ENCODE measurements at places on chromosomes 1 and 21.

GRCh38 chr21:28663111-28663693 lies 329.5 kb downstream of the LTN1 start:
- no peak for DNase-seq

GRCh38 chr21:44299458-44300261 lies at the start of gene PFKL:
Gene PFKL, plus strand, starts transcription at chr21:44300053. Its CDS starts 53 bp downstream, at chr21:44300106.
- no peak for DNase-seq

DNA sequence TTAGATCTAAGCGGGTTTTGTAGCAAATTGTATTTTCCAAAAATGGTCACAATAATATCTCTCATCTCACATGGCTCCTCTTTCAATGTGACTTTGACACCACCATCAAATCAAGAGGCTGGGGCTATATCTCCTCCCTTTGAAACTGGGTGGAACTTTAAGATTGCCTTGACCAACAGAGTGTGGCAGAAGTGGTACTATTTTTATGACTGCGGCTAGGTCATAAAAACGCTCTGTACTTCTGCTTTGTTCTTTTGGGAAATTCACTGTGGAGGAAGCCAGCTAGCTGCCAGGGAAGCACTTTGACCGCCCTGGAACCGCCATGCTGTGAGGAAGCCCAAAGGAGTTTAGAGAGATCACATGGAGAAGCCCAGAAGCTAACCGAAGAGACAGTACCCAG lies 50.7 kb upstream of the ACOT11 start:
- no peak for DNase-seq

GRCh38 chr1:241460098-241460873 lies 59.3 kb downstream of the FH start:
- no peak for DNase-seq

GRCh38 chr1:117231312-117231711 lies 20.6 kb upstream of the VTCN1 start:
- no peak for DNase-seq

DNA sequence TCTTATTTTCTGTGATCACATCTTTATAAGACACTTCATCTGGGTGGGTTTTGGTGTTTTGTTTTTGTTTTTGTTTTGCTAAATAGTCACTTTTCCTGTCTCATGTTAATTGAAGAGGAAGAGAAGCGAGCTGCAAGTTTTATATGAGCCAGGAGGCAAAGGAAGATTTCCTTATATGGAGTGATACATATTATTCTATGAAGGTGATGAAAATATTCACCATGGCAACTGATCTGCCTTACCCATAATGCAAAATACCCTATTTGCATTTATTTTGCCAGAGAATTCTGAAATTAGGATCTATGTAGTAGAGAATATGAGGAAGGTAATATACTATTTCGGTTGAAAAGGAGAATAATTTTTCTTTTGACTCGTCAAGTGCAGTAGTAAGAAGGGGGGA lies 13.9 kb downstream of the CXADR start:
- no peak for DNase-seq

- no peak for DNase-seq
Measured at GRCh38 chr1:217315346-217315745, 315.5 kb downstream of the GPATCH2 start.

DNA sequence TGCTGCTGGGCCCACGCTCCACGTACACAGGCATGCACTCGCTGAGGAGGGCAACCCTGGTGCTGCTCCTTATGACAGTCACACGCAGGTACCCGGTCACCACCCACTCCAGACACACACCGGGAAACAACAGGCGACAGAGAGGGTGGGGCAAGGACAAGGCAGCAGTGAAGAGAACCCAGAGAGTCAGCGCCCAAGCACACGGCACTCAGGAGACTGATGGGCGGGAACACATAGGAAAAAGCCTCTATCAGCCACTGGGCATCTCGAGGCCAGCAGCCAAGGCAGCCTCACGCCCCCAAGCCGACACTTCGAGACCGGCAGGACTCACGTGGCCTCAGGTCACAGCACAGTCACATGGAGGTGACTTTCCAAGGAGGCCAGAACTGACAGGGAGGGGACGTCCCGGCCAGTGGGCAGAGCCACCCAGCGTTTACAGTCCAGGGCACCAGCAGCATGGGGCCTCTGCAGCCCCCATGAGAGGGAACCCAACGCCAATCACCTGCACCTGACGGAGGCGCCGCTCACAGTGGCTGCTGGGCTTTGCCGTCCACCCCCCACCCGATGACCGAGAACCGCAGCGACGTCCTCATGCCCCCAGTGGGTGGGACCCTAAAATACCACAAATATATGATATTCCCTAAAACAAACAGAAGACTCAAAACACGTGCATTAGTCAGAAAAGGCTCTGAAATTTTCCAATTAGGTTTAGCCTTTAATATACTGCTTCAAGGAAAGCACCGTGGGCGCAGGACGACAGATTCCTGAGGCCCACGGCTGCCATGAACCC lies 19.7 kb downstream of the PTTG1IP start:
- DNase-seq: no peak

DNA sequence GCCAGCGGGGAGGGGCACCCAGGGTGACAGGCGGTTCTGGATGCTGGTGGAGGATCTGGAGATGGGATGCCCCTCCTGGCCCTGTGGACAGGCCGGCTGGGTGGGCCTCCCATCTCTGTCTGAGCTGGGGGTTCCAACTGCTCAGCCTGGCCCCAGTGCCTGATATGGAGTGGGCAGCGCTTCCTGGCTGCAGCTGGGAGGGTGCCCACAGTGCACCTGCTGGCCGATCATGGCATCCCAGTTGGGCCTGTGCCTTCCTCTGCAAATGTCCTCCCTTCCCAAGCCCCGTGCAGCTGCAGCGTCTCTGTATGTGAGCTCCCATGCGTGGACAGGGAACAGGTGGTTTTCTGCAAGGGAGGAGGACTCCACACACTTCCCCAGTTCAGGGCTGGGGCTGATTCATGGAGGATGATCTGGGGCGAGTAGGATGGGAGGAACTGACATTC lies 2.1 kb downstream of the PFKL start:
- no peak for DNase-seq

DNA sequence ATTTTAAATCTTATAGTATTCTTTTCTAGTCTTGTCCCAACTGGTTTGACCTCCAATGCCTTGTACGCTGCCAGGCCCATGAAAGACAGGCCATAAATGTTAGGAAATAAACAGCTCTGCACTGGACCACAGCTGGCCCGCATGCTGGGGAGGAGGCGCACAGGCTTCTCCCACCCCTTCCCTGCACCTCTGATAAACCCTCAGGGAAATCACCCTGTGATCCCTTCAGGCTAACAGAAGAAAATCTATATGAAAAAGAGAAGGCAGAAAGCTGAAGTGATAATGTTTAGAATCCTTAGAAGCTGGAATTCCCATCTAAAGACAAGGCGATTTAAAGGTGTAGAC lies 41.5 kb downstream of the COLGALT2 start:
- no peak for DNase-seq

GRCh38 chr1:151641229-151641628 lies 29.4 kb downstream of the SNX27 start:
- DNase-seq: no peak

DNA sequence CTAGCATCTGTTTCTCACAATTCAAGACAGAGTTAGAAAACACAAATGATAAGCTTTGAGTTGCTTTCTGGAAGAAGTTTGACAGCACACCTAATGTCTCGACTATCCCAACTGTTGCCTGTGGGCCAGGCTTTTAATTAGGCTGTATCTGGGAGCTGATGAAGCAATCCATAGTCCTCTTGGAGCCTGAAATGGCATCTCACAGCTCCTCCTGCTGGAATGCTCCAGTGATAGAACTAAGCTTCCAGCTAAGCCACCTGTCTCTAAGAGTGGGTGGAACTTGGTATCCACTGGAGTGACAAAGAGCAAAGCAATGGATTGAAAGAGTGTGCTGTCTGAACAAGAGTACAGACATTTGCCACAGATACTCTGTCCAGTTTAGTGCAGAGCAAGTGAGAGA lies 605.3 kb upstream of the NR5A2 start:
- no peak for DNase-seq

DNA sequence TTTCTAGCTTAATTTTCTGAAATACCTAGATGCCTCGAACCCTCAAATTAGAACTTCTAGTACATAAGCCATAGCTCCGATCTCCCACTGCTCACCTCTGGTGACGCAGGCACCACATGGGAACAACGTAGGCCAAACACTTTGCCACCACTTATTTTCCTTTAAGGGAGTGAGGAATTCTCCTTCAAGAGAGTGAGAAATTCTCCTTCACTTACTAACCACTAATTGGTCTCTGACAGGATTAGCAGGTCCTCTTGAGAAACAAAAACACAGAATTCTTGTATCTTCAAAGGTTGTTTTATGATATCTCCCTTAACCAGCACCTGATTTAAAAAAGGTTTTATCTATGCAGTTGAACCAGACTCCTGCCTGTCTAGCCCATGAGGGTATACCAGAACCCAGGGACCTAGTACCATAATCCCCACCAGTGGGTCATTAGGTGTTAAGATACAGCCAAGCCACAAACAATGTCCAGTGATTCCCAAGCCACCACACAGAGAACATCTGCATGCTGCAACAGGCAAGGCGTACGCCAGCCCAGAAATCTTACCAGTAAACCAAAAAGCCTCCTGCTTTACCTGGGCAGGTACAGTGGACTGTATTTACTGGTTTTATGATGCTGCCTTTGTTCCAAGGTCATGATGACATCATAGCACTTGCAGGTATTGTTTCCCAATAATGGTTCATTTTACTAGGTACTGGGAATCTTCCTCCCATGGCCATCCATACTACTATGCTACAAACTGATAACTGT lies 20.3 kb upstream of the CXADR start:
- no peak for DNase-seq

GRCh38 chr1:10785728-10786638 lies 10.5 kb downstream of the CASZ1 start:
- no peak for DNase-seq

DNA sequence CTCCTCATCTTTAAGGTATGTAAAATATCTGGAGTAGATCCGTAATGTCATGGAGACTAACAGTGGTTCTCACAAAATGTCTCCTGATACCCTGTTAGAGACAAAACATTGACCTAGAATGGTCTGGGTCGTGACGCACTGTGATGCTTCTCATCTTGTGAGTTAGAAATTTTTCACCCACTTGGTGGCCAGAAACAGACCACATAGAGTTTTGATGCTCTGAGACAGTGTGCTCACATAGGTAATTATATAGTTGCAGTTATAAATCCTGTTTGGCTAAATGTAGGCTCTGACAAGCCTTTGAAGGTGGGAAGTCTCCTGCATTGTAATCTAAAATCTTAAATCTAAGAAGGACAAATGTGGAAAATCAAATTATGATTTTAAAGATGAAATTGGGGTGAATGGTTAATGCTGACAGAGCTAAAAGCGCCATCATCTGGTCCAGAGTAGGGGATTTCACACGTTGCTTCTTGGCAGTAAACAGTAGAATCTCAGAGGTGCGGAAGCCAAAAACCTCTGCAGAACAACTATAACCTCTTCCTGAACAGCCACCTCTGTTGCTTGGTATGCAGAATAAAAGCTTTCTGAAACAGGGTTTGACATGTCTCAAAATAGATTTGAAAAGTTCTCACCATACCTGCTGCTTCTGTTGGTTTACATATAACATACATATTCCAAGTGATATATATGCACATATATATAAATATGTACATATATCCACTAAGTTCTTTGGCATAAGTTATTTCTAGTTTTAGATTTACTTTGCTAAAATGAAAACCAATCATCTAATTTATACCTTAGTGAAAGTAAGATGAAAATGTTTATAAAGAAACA lies 17.1 kb downstream of the RPAP2 start:
- peak; percentile 16 for DNase-seq

DNA sequence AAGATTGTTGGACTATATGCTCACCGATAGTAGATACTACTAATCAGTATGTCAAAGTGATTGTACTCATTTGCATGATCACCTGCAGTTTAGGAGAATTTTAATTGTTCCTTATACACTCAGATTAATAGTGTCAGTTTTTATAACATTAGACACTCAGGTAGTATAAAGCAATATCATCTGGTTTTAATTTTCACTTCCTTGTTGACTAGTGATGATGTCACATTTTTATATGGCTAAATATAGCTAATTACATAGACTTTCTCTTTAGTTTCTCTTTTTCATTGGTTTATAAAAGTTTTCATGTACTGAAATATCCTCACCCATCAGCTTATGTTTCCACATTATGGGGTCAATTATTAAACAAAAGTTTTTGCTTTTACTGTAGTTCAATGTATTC lies 1332.4 kb upstream of the ADGRL2 start:
- no peak for DNase-seq

GRCh38 chr1:119975006-119975405 lies 78.7 kb upstream of the ADAM30 start:
- DNase-seq: no peak
